ENCODE measurements at places on chromosomes 12 and 14. TPM values are rescaled to one million over a fixed set of nuclear protein-coding genes. Genes with fewer than 3 reads are reported as not detected.

GRCh38 chr12:85523197-85523596 is 243.2 kb downstream of the ALX1 start:
- DNase-seq = no peak

DNA sequence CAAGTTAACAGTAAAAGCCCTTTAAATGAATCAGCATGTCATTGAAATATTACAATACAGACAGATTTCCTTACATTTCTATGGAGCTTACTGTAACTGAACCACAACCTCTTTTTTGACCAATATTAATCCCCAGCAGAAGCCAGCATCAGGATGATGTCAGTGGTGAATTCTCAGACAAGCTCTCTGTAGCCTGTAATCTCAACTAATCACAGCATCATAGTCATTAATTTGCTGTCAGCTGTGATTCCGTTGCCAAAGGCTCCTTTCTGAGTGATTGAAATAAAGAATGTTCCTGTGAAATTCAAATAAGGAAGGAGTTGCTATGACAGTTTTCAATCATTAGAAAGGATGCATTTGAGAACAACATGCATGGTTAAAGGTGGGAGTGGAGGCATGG is 323.1 kb downstream of the PDZRN4 start:
- DNase-seq = no peak

- no peak for DNase-seq
Observed at GRCh38 chr12:18332173-18332572, 70.9 kb downstream of the PIK3C2G start.

- no peak for DNase-seq
Observed at GRCh38 chr12:92058664-92059063, 87.0 kb downstream of the BTG1 start.

DNA sequence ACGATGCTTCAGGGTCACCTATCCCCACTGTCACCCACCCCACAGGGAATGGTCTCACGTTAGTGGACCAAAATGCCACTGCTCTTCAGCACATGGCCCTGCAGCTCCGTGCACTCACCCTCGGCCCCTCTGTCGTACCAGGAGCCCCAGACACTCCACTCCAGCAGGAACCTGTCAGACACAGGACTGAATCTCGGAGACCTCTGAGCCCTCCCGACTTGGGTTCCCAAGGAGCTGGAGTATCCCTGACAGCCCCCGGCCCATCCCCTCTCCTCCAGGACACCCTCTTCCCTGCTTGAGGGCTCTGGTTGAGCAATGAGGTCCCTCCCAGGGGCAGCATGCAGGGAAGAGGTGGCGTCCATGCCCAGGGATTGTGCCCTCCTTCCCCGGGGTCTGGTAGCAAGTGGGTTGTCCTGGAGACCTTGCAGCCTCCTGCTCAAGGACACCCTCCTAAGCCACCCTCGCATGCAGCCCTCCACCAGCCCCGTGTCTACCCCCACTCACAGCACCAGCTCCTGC is 20.4 kb upstream of the LRTM2 start:
- DNase-seq = peak; percentile 11

GRCh38 chr12:12663644-12664294 is 32.2 kb downstream of the GPR19 start:
- no peak for DNase-seq

DNA sequence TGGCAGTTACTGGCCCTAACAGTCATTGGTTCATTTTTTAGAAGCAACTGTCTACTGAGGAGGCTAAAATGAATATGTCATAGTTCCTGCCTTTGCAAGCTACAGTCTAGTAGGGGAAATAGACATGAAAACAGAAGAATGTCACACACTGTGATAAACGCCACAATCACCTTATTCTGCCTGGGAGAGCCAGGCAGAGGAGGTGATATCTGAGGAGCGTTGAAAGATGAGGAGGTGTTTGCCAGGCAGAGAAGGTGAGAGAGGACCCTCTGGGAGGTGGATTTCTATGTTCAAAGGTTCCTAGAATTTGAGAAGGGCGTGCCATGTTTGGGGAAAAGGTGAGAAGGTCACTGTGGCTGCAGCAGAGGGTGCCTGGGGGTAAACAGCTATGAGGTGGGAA is 185.7 kb downstream of the PAX9 start:
- no peak for DNase-seq

DNA sequence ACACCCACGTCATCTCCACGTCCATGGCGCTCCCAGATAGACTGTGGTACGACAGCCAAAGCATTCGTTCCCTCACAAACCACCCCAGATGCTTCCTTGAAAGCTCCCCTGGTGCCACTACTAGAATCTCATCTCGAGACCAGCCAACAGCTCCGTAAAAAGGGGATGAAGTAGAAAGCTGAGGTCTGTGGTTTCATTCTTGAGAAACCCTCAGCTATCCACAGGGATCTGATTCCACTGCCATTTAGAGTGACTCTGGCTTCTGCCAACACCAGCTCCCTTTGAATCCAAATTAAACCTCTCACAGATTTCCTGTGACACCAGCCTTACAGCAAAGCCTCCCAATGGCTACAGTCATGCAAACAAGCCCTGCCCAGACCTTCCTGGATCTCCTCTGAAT is 18.5 kb upstream of the FOXN3 start:
- DNase-seq = no peak

- DNase-seq = no peak
Observed at GRCh38 chr12:67152451-67152850, 116.7 kb upstream of the CAND1 start.

- DNase-seq = no peak
Observed at GRCh38 chr12:92044435-92044834, 101.2 kb downstream of the BTG1 start.

DNA sequence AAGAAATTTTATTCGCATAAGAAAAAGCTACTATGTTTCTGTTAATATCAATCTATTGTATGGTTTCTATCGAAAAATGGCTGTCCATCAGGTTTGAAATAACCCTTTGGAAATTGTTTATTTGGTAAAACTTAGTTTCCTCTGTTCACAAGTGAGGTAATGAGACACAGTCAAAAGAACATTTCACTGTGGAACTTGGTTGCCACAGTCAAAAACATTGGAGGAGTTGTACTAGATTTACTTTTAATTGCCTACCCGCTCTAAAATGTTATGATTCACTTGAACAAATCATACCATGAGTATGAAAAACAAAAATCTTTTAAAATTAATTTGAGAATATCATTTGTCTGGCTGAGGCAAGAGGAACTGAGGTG is 46.5 kb downstream of the ITPR2 start:
- no peak for DNase-seq

ARHGEF40 gene
- 58.4 TPM for total RNA-seq

RD3L gene
- total RNA-seq = not detected

BTBD6 gene
- total RNA-seq = 22.4 TPM

PTCSC3 gene
- not detected for total RNA-seq

All from body of pancreas (tissue), 4 donors.